Mesothelial cell of epicardium (in vitro differentiated cells): ENCODE measurements at places on chromosomes 11 and 22. TPM values are rescaled to one million over a fixed set of nuclear protein-coding genes. Genes with fewer than 3 reads are reported as not detected.

GRCh38 chr11:59267196-59267595 is 54.5 kb upstream of the MPEG1 start:
- DNase-seq = no peak

The NELL1 gene
- total RNA-seq = 1.7 to 2.8 TPM (median 2.6 TPM) in 3 replicates

DNA sequence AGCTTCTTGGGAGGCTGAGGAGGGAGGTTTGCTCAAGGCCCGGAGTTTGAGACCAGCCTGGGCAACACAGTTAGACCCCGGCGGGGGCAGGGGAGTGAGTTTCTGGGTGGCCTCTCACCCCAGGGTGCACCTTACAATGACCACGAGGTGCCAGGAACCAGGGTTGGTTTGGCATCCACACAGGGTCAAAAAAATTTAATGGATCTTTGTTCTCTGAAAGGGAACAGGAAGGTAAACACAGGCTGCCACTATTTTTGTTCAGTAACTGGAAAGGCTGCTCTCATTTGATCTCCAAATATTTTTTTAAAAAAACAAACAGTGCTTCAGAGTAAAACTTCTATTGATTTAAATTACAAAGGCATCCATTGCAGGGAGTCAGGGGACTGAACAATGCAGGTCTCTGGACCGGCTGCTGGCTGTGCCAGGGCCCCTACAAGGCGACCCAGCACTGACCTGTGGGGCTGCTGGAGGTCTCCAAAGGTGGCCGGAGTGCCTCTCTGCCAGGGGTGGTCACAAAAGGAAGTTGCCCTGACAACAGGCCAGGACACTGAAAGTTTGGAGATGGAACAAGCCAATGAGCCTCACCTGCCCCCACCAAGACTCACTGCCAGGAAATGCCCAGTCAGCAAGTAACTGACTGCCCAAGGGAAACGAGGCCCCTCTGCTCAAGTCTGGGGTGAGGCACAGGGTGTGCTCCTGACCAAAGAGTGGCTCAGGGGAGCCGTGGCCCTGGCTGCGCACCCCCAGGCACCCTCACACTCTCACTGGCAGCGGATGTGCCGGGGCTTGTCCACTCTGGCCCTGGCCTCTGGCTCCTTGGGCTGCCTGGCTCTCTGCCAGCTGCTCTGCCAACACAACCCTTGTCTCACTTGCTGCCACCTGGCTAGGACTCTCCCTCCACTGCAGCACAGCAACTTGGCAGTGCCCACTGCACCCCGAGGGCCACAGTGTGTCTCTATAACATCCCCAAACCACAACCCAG is 51.8 kb downstream of the ARFGAP3 start:
- DNase-seq = no peak

DNA sequence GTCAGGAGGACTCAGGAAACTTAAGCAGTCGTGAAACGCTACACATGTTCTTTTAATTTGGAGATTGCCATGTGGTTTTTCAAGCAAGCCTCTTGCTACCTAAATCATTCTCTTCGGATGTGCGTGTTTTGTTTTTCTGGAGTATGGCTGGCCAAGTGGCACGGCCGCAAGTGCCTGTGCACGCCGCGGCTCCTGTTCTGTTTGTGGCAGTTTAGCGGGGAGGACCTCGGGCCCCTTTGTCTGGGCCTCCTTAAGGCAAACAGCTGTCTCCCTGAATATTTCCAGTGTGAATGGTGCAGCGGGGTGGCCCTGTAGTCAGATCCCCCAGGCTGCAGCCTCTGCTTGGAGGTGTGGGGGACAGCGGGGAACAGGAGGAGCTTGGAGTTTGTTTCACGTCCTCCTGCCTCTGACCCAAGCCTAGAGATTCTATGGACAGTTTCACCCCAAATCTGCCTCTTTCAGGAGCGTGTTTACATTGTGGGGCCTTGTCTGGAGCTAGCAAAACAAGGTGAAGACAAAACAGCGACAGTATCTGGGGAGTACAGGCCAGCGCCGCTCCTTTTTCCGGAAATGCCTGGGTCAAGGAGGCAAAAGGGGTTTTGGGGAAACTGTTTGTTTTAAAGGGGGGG is 1.3 kb downstream of the LRP5 start:
- DNase-seq = peak; percentile 52

DNA sequence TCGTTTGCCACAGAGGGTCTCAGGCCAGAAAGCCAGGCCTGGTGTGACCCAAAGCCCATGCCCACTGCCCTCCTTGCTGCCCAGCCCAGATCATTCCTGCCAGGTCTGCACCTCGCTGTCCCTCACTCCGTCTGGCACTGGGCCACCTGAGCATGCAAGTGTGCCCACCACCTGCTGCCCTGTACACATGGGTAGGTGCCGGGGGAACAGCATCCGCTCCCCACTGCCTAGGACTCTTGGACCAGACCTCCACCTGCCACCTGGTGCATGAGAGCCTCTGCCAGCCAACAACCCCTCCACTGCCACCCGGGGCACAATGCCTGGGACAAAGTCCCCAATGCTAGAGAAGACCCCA is 12.5 kb downstream of the MGAT3 start:
- no peak for DNase-seq

DNA sequence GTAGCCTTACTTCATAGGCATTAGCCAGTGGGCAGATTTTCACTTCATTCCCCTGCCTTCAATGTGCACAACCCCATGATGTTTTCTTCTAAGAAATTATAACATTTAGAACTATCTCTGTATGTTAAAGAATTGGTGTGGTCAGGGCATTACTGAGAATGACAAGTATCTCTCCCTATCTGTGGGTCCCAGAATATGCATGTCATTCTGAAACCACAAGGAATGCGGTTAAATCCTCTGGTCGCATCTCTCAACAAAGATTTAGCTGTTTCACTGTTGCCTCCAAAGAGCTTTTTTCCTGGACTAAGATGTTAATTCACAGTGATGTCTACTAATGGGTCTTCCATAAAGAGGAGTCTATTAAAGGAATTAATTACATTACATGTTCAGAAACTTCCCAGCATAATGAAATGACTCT is 62.7 kb downstream of the LIF start:
- DNase-seq = no peak

DNA sequence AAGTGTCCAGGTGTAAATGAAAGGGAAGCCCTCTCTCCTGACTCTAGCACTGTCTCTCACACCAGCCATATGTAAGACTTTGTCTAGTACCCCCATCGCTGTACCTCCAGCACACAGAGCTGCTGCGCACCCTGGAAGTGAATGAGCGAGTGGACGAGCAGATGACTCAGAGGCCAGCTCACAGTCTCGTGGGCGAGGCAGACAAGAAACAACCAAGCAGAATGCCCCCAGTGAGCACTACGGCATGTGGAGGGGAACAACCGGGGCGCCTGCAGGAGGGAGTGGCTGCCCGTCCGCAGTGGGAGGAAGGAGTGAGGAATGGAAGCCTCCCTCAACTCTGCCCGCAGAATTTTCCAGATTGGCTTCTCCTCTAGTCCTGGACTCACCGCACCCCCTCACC is 46.4 kb downstream of the MCM5 start:
- DNase-seq = no peak

The CYB5R2 gene
- total RNA-seq = 63.6 to 74.4 TPM (median 67.0 TPM) in 3 replicates

The TRIM51 gene
- total RNA-seq = not detected in 3 replicates

DNA sequence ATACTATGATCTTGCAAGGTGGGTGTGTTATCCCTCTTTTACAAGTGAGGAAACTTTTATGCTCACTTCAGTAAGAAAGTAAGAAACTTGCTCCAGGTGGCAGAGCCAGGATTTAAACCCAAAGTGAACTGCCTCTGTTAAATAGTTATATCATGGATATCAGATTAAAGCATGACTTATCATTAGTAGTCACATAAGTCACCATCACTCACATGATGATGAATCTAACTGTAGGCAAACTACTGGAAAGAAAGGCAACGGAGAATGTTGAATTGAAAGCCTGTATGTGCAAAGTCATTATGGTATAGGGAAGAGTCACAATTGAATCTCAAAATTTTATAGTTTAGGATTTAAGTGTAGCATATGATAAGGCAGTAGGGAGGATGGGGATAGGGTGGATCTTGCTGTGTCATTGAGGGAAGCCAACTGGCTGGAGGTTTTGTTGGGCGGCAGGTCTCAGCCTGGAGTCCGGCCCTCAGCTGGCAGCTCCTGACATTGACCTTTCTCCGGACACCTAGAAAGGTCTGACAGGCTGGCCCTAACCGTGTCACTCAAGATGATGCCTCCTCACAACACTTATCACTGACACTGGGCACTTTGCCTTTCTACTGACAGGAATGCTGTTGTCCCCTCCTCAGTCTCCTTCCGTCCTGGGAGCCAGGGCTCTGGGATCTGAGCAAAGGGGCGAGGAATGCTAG is 98.3 kb downstream of the EMSY start:
- no peak for DNase-seq

DNA sequence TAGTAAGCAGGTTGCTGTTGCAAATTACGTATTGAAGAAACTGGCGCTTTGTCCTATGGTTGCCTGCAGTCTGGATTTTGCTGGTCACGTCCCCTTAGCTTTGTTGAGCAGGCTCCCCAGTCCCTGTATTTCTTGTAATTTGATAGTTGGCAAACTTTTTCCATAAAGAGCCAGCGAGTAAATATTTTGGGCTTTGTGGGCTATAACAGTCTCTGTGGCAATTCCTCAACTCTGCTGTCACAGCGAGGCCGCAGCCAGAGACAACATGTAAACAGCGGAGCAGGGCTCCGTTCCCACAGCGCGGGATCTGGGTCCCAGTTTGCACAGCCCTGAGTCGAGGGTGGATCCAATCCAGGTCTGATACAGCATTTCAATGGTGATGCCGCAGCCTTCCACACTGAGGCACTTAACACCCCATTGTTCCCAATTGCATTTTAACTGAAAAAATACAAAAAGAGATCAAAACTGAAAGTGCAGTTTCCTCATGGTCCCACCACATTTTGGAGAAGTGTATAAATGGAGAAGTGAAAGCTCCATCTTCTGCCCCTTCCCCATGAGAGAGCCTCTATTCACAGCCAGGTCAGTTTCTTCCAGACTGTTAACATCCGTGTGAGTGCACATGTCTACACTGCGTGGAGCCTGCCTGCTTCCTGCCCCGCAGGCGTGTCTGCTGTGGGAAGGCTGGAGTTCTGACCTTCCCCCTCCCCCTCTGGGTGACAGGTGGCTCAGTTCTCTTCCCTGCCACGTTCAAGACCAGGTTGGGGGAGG is 89.1 kb downstream of the RPS6KA4 start:
- no peak for DNase-seq

- DNase-seq = no peak
These were observed 7.5 kb downstream of the ZNF74 start for GRCh38 chr22:20401376-20402014.

The ST3GAL4 gene
- total RNA-seq = 15.6 to 17.4 TPM (median 16.4 TPM) in 3 replicates

The UBQLN3 gene
- 0.63 to 1.2 TPM (median 0.71 TPM) in 3 replicates for total RNA-seq

DNA sequence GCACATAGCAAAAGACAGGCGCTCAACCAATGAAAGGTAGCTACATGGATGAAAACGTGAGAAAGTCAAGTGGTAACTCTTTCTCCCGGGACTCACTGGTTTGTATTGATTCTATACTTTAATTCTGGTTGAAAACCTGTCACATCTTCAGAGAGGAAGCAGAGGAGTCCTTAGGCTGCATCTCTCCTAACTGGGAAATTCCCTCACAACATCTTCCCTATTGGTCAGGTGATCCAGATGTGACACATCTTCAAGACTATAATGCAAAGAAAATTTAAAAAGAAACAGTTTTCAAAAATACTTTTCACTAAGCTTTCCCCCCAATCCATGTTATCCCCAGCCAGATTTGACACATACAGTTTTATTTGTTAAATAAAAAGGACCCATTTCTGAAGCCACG is 62.7 kb upstream of the RCN1 start:
- no peak for DNase-seq

GRCh38 chr11:86726118-86726753 is 53.8 kb upstream of the ME3 start:
- no peak for DNase-seq
